ENCODE measurements at places on chromosomes 12 and 14.

DNA sequence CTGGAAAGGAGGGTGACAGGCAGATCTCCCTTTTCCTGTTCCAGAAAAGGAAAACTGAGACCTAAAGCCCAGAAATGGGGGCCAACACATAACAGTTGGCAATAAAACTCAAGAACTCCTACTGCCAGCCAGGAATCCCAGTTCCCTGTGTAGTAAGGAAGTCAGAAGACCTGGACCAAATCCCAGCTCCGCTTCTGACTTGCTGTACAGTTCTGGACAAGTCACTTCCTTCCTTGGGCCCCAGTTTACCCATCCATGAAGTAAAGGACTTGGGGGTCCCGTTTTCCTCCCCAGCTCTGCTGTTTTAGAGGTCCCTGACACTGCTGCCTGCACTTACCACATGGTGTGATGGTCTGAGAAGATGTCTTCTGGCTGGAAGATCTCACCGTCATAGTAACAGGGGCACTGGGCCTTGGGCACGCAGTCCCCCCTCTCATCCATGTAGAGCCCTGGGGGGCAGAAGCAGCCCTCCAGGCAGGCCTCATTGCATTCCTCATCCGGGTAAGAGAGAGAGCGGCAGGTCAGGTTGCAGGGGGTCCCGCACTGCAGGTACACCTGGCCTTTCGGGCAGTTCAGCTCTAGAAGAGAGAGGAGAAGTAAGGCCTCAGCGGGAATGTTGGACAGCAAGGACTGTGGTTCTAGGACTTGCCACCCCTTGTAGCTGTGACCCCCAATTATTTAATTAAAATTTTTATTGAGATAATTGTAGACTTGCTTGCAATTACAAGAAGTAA lies 72.1 kb downstream of the VWF start:
- no peak for DNase-seq

- no peak for DNase-seq
Measured at GRCh38 chr14:38710881-38711280, 392.2 kb downstream of the SEC23A start.

DNA sequence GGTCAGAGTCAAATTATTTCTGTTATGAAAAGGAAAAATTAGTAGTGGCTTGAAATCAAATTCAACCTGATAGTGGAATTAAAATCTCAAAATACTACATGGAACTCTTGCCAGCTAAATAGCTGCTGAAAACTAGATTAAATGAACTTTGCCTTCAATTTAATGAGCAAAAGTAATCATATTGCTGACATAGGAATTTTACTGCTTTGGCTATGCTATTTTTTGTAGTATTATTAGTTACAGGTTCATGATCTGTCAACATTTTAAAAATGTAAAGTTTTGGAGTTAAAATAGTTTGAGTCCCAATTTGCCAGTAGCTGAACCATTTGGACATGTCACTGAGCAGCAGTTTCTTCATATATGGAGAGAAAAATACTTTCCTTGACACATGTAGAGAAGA lies 81.4 kb downstream of the RERGL start:
- no peak for DNase-seq

DNA sequence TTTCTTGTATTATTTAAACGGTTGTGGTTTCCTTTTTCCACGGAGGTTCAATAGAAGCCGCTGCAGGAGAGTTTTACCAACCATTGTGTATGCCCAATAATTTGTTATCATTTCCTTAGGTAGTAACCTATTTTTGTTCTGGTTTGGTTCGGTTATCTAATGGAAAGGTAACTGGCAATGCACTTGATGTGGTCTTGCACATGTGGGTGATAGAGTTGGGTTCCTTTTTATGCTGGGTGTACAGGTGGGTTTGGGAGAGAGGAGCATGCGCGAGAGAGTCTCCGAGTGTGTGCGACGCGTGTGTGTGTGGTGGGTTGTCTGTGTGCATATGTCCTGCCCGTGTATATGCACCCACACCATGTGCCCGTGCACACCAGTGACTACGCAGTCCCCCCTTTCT lies 102.7 kb upstream of the FKBP4 start:
- peak; percentile 89 for DNase-seq

DNA sequence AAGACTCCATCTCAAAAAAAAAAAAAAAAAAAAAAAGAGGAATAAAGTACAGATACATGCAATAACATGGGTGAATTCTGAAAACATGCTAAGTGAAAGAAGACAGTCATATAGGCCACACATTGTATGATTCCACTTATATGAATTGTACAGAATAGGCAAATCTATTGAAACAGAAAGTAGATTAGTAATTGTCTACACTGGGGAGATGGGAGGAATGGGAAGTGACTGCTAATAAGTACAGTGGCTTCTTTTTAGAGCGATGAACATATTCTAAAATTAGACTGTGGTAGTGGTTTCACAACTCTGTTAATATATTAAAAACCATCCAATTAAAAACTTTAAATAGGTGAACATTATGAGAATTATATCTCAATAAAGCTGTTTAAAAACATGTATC lies 74.4 kb downstream of the ANKS1B start:
- no peak for DNase-seq

DNA sequence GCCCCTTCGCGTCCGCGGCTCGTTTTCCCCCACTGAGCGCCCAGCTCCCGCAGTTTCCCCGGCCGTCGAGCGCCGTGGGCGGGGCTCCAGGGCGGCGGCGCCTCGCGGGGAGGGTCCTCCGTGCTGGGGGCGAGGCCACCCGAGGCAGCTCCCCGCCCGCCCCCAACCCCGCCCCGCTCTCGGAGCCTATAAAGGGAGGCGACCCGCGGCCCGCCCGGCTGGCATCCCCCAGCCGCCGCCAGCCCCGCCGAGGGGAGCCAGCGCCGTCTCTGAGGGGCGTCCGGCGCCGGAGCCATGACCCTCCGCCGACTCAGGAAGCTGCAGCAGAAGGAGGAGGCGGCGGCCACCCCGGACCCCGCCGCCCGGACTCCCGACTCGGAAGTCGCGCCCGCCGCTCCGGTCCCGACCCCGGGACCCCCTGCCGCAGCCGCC lies at the start of gene TAMALIN:
TAMALIN (plus strand) TSS at position 221 of the 432 bp plus-strand sequence; CDS start at position 295, 74 bp downstream.
- DNase-seq: peak; percentile 51

- DNase-seq: no peak
Measured at GRCh38 chr12:96192926-96193573, 1.1 kb upstream of the ELK3 start.

GRCh38 chr12:131950182-131950913 lies 606 bp downstream of the EP400 start:
- no peak for DNase-seq

- DNase-seq: no peak
Measured at GRCh38 chr12:5195691-5196090, 152.0 kb downstream of the KCNA5 start.

DNA sequence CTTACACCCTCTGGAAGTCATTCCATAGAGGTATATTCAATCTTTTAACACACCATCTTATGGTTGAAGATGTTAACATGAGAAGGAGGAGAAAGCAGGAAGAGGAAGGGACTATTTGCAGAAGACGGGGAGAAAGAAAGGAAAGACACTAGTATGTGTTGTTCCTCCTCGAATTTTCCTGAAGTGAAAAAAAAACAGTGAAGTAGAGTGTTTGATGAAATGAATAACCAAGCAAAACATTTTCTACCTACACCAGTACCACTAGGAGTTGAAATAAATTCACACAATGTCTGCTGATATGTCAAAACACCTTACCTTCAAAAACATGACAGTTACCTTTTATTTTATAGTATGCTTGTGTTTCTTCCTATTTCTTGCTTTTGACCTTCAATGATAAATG lies 1.4 kb upstream of the CNOT2 start:
- DNase-seq: no peak

DNA sequence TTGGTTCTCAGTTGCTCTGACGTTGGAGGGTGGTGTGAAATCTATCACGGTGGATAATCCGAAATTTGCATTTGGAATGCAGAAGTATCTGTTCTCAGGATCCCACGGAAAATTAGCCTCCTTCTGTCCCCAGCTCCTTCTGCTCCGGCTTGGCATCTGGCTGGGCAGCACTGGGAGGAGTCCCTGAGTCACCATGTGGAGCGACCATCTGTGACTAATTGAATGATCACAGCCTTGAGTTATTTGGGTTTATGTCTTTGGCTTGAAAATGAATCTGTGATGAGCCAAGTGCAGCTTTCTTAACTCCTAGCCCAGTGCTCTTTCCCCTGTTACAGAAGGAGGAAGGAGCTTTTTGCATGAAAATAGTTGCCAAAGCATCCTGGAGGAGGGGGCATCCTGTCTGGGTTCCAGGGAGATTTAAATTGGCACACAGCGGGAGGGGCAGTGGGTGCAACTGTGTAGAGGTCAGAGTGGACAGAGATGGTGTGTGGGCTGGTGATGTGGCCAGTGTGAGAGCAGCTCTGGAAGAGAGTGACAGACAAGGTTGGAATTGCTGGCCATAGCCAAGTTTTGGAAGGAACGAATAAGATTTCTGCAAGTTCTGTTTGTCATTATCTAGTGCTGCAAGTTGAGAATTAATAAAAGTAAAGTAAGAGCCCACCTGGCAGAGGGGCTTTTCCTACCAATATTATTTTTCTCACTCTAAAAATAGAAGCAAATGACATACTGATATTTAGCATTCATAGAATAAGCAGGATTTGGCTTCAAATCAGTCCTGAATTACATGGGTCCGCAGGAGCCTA lies 74.4 kb downstream of the SLC24A4 start:
- DNase-seq: no peak

DNA sequence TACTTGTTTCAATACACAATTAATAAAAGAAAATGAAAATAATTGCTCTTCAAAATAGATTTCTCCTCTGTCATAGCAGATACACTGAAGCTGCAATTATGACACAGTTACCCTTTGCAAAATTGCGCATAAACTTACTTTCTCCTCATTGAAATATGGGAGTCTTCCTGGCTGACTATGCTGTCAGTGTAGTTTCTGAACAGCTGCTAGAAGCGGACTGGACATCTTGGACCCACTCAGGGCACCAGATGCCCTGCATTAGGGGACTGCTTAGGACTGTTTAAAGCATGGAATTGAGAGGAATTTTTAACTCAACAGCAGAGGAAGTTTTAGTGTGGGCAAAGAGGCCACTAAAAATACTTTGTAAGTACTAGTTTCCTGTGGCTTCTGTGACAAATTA lies 454.9 kb downstream of the ATP23 start:
- no peak for DNase-seq

- DNase-seq: peak; percentile 27
Measured at GRCh38 chr12:71780237-71780822, 25.7 kb downstream of the RAB21 start.

- no peak for DNase-seq
Measured at GRCh38 chr14:38255408-38255672, 553 bp downstream of the CLEC14A start.

- no peak for DNase-seq
Measured at GRCh38 chr12:94973221-94973620, 30.3 kb downstream of the NDUFA12 start.

DNA sequence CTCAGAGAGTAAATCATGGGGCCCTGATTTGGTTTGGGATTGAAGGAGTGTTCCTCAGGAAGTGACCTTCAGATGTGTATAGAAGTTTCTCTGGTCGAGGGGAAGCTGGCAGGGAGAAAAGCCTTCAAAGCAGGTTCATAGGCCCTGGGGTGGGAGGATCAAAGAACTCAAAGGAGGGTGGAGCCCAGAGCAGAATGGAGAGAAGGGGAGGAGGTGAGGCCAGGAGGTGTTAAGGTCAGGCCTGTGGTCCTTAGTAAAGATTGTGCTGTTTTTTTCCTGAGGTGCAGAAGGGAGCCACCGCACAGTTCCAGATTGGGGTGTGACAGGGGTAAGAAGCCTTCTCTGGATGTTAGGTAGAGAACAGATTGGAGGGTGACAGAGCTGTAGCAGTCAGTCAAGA lies 9.7 kb upstream of the CFAP251 start:
- no peak for DNase-seq

DNA sequence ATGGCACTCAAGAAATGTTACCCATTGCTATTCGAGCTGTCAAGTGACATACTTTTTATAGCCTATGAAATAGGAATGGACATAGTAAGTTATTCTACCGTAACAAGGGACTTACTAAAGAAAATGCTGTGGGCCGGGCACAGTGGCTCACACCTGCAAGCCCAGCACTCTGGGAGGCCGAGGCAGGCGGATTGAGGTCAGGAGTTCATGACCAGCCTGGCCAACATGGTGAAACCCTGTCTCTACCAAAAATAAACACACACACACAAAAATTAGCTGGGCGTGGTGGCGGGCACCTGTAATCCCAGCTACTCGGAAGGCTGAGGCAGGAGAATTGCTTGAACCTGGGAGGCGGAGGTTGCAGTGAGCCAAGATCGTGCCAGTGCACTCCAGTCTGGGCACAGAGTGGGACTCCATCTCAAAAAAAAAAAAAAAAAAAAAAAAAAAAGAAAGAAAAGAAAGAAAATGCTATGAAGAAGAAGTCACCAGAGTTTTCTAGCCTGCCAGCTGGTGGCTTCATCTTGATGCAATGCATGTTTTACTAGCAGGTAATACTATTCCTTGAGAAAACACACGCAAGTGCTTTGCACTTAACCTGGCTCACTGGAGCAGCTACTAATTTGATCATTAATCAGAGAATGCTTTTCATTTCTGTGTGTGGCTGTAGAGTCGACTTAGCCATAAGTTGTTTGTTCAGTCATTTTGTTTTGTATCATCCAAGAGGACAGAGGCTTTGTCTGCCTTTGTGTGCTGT lies 166.7 kb upstream of the MYL2 start:
- DNase-seq: no peak

DNA sequence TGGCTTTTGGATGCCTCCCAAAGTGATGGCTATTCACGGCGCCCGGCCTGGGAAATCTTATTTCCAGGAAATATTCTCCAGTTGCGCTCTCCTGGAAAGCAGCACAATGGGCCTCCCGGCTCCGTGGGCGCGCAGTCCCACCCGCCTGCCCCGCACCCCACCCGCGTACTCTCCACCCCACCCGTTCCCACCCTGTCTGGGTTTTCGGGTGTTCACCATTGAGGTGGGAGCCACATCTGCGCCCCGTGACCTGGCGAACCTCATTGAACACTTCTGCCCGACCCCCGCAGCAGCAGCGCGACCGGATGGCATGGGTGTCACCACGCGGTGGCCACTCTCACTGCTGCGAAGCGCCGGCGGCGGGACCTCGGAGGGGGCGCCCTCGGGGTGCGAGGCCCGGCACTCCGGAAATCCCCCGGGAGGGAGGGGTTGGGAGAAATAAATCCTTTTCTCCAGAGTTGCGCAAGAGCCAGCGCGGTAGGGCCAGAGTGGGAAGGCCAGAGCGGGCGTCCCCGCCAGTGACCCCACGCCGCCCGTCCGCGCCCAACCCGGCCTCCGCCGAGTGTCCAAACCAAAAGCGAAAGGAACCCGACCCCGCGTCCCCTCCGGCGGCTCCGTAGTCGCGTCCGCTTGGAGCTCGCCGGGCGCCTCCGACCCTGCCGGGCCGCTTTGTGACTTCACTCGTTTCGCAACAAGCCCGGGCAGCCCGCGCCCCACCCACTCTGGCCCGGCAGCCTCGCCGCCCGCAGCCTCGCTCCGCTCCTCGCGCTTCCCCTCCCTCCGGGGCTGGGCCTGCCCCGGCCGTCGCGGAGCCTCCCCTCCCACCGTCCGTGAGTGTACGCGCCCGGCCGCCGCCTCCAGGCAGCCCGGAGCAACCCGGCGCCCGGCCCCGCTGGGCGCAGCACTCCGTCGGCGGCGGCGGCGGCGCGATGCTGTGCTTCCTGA lies at the start of gene DRAM1:
DRAM1 (plus strand) TSS at position 720 of the 945 bp plus-strand sequence; CDS start at position 930, 210 bp downstream.
- DNase-seq: no peak

GRCh38 chr12:125276567-125276966 lies 211.3 kb downstream of the AACS start:
- no peak for DNase-seq

Data from Jurkat, Clone E6-1 (cell line).